Aorta (tissue), 5 donors: ENCODE measurements at places on chromosomes 7 and 10. TPM values are rescaled to one million over a fixed set of nuclear protein-coding genes. Genes with fewer than 3 reads are reported as not detected.
A peak's percentile ranks its signal among the peaks of the same experiment; 100 is the strongest.

- DNase-seq, result peak; percentile 87
- no peaks in the 10 kb centered on the region for H3K27me3 ChIP-seq
- no peak overlapping the region for H3K4me3 ChIP-seq
- H3K27ac ChIP-seq, result no peak overlapping the region
Observed at GRCh38 chr7:1742555-1743303, 72.7 kb downstream of the ELFN1 start.

- H3K4me1 ChIP-seq, result no peaks in the 10 kb centered on the region
- H3K27me3 ChIP-seq, result no peaks in the 10 kb centered on the region
- no peak overlapping the region for H3K4me3 ChIP-seq
- no peak for DNase-seq
Observed at GRCh38 chr7:90749262-90749661, 153.1 kb downstream of the CDK14 start.

GRCh38 chr10:76017733-76018433 lies 586.5 kb downstream of the LRMDA start:
- no peak for DNase-seq
- H3K4me3 ChIP-seq, result no peak overlapping the region
- no peaks in the 10 kb centered on the region for H3K36me3 ChIP-seq
- H3K27me3 ChIP-seq, result no peaks in the 10 kb centered on the region
- no peak overlapping the region for H3K27ac ChIP-seq
- no peaks in the 10 kb centered on the region for H3K4me1 ChIP-seq

CHST12 gene
- total RNA-seq, result 19.6 TPM
